CD4-positive, alpha-beta T cell treated with Interleukin-6 at 100 ng/mL for 8 hours (primary cell): ENCODE measurements at places on chromosomes 2 and 18.

GRCh38 chr18:57083485-57083884 lies 63.4 kb upstream of the BOD1L2 start:
- DNase-seq: no peak

GRCh38 chr2:163800951-163801381 lies 65.2 kb upstream of the FIGN start:
- DNase-seq: no peak

- DNase-seq: no peak
These were observed 305.7 kb upstream of the PKDCC start for GRCh38 chr2:41741951-41742595.

DNA sequence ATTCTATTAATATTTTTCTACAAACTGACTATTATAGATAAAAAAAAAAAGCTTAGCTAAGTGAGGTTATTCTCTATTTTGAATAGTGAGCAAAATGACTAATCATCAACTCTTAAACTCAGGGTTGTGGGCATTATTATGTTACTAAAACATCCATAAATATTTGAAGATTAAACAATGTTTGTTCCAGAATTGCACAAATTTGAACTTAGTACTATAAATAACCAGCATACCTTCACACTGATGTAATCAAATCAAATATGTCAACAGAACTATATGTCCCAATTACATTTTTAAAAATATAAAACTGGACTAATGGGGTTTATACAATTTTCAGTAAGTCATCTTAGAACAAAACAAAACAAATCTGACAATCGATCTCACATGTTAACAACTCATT lies 800.9 kb downstream of the LRP1B start:
- DNase-seq: no peak

GRCh38 chr2:160034396-160034795 lies 28.0 kb downstream of the PLA2R1 start:
- no peak for DNase-seq

DNA sequence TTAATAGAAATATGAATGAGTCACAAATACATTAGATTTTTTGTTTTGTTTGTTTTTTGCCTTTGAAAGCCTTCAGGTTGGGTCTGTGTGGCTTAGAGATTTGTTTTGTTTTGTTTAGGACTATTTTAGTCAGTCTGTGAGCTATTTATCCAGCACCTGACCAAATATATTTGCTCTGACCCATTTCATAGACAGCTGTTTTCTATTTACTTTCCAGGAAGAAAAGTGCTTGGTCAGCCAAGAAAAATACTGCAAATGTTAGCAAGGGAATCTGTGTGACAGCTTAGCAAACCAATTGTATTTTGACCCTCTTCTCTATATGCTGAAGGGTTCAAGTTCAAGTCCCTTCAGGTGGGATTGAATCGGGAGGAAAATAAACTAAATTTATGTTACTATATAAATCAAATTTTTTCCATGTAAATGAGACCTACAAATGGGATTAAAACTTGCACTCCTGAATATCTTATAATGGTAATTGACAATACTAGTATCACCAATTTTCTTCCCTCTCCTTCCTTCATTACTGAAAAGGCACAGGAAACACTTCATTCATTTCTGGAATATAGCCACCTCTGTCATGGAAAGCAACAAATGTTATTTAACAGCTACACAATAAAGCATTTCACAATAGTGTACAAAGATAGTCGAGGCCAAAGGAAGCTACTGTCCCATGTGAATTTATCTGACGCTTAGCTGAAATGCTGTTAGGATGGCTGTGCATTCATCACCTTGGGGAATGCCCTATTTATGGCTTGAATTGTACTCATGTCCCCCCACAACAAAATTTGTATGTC lies 23.1 kb upstream of the KLF7 start:
- no peak for DNase-seq

DNA sequence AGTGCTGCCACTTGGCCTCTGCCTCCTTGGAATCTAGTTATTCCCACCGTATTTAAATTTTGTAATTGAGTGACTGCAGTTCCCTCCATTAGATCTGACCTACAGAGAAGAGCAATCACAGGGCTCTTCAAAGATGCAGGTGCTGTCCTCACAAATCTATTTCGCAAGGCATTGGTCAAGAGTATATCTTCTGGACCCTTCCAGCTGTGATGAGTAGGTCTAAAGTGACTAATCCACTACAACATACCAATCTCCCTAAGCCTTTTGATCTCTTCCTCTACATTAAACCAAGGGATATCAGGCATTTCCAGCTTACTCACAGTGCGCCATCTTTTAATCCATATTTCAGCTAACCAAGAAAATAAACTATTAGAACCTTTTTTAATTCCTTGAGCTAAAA lies 65.1 kb upstream of the COL3A1 start:
- DNase-seq: no peak

DNA sequence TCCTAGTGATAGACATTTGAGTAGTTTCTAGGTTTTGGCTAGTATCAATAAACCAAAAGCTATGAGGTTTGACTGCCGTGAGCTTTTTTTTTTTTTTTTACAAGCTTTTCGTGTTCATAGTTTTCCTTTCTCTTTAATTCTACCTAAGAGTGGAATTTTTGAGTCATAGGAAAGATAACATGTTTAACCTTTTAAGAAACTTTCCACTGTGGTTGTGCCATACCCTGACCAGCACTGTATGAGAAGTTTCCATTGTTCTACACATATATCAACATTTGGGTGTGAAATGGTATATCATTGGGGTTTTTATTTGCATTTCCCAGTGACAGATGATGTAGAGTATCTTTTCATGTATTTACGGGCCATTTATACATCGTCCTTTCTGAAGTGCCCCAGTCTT lies 31.7 kb downstream of the UBE2F start:
- peak; percentile 3 for DNase-seq

DNA sequence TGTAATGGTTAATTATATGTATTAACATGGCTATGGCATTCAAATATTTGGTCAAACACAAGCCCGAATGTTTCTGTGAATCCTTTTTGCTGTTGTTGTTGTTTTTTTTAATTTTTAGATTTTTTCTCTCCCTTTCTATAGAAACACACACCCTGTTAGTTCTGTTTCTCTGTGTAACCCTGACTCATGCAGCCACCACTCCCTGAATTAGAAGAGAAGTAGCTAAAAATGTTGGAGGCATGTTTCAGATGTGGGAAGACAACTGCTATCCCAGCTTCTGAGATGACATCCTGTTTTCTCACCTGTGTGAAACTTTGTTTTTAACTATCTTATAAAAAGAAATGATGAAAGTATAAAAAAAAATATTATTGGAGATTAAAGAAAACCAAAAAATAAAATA lies 219.6 kb upstream of the RGPD4 start:
- no peak for DNase-seq

GRCh38 chr2:180695586-180696401 lies 284.6 kb upstream of the UBE2E3 start:
- DNase-seq: no peak

DNA sequence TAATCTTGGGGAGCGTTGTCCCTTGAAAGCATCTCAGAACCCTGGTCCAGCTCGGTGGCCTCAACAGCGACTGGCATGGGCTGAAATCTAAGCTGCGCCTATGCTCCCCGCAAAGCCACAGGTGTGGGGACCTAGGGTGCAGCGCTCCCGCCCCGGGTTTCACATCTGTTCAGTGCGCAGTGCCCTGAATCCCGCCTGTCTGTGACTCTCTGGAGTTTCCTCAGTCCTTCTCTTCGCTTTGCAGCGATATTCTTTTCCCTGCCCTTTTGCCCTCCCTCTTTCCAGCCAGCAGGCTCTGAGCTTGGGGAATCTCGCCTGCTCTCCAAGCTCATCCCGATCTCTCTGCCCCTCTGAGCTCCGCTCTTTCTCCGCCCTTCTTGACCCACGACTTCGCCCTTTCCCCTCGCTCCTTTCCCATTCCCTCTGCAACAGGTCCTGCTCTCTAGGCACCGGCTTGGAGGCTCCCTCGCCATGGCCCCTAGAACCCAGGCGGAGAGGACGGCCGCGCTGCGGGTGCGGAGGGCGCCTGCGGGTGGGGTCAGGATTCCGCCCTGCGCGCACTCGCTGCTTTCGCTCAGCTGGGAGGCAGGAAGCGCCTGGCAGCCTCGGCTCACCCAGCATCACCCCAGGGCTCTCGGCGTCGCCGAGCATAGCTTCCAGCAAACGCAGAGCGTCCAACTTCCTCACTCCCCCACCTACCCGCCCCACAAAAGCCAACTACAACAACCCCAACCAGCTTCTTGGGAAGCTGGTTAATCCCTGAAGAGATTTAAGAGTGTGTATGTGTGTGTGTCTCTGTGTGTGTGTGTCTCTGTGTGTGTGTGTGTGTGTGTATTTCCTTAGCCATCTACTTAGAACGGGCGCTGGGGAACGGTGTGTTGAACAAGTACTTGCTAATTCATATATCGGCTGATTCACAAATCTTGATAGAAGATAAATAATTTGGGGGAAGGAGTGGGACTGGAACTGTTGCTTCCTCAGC lies 1.1 kb downstream of the GRP start:
- DNase-seq: no peak

DNA sequence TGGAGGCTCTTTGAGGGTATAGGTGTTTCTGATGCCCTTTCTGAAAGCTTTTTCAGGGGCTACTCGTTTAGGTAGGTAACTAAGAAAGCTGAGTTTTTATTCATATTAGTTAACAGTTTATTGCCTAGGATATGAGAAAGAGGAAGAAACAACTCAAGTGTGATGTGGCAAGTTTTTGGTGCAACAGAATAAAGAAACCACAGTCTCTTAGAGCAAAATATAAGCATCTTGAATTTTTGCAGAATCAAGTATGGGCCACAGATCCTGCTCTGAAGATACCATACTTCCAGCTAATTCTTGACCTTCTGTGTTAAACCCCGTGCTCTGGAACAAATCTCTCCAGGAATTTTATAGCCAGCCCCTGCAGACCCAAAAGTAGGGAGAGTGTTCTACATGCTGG lies 147.7 kb upstream of the SLC1A4 start:
- no peak for DNase-seq

GRCh38 chr18:75212751-75213090 lies 2.1 kb downstream of the TSHZ1 start:
- DNase-seq: no peak

DNA sequence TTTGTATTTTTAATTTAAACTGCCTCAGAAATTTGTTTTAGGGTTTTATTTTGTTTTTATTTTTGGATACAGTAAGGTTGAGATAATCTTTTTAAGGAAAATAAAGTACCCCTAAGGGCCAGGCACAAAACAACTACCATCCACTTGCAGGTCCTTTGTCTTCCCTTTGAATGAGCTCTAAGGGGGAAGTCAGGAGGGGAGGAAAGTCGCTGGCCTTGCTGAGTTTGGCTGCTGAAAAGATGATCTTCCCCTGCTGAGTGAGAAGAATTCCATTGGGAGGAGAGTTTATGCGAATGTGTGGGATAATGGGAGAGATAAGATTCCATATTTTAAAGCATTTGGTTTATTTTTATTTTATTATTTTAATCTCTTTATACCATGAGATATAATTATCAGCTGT lies 100.7 kb downstream of the ARHGAP15 start:
- DNase-seq: no peak

- no peak for DNase-seq
These were observed 137.7 kb downstream of the EN1 start for GRCh38 chr2:118709786-118710185.

DNA sequence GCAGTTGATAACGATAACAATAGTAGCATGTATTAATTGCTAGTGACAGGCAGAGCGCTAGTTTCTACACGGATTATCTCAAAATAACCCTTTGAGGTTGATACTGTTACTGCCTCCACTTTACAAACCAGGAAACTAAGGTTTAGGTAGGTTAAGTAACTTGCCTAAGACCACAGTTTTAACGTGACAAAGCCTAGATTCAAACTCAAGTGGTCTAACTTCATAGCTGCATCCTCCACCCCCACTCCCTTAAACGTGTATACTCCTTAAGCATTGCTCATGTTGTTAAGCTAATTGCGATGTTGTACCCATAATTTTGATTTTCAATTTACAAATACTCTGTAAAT lies 1.2 kb downstream of the ME2 start:
- no peak for DNase-seq

- DNase-seq: no peak
These were observed 98.7 kb downstream of the MAPK4 start for GRCh38 chr18:50658601-50659000.

DNA sequence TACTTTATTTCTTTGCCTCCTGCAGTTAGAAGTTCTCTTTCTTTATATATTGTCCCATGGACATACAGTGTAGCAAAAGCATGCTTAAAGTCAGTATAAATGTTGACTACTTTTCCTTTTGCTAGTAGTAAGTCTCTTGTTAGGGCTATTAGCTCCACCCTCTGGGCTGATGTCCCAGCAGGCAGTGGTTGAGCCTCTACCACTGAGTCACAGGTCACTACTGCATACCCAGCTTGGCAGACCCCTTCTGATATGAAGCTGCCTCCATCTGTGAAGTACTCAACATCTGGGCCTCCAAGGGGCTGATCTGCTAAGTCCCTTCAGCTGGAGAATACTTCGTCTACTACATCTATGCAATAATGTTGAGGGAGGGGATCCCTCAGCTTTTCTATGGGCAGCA lies 61.0 kb upstream of the SLC35G4 start:
- DNase-seq: no peak

DNA sequence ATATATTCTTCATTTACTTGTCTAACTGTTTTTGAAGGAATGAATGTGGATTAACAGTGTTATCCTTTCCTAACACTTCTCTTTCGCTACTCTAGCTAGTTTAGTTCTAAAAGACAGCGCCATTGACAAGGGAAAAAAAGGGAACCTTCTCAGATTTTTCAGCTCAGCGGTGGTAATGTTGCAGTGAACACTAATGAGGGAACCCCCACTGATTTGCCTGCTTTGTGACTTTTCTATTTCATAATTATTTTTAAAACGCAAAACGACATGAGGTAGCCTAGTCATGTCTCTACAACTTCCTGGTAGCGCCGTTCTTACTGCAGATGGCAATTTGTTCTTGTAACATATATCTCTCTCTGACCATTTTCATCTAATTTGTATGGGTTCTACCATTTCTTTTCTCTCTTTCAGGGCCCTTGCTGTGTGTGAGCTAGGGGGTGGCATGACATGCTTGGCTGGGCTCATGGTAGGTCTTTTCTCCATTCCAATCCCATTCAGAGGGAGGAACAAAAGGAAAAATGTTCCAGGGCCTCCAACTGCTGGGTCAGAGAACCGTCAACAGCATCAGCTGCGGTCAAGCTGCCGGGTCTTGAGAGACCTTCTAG lies 235.5 kb upstream of the SIX3 start:
- no peak for DNase-seq

DNA sequence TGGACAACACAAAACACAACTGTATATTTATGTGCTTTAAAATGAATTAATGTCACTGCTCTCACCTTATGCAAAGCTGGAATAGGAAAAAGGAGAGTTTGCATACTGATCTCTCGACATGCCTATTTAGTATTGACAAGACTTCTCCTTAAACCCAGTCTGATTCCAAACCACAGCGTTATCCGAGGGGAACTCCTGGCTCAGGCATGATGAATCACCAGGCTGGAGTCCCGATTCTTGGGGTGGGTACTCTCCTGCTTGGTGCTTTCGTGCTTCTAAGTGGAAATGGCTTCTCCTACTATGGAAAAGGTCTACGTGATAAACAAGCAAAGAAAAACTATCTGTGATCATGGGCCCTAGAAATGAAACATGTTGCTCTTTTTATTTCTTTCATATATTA lies 88.9 kb upstream of the SLC35G4 start:
- DNase-seq: no peak
